H1 (cell line): ENCODE measurements at places on chromosomes 11 and 22. TPM values are rescaled to one million over a fixed set of nuclear protein-coding genes. Genes with fewer than 3 reads are reported as not detected.

The CRYBB2 gene
- total RNA-seq = not detected in 2 replicates

DNA sequence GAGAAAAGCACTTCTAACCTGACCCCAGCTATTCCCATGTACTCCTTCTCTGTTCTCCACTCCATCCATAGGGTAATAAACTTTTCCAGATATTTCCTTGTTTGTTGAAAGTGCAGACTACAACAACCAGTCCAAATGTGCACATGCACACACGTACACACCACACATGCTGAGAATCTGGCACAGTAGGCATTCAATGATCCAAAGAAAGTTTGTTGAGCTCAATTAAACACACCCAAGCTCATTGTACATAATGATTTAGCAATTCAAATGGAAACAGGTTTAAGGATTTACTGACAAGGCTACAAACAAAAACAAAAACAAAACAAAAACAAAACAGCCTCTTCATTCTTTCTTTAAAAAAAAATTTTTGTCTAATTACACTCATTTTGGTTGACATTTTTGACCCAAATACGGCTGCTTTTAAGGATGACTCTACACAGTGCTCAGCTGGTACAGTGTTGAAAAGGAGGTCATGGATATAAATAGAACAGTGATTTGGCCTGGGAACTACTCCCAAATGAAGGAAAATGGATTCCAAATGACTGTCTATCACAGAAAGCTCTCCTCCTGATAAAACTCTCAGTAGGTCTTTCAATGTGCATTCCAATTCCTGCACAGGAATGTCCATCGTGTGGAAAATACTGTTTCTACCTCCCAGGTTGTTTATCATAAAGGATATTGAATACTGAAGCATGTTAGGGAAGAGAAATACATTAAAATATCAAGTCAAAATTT, 232.2 kb downstream of the GUCY1A2 start:
- no peak for DNase-seq

DNA sequence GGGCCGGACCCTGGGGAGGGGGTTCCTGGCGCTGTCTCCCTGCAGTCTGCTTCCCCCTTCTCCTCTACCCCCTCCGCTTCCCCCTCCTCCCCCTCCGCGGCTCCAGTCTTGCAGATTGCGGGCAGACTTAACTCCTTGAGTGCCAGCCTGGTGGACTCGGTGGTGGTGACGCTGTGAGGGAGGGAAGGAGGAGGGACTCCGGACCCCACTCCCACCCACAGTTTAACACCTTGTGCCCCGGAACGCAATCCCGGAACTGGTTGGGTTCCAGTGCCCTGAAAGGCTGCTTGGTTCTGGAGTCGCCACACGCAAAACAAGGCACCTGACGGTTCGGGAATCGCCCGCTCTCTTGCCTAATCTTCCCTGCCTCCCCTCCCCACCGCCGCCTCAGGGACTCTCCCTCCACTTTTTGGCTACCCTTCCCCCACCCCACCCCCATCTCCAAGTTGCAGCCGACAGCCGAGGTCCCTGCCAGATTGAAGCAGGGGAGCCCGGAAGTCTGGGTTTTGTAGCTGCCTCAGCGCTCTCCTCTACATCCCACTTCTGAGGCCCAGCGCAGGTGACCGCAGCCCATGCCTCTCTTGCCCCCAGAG, 3.9 kb upstream of the BCL9L start:
- DNase-seq = no peak

GRCh38 chr22:48618326-48618725, 1209.3 kb downstream of the BRD1 start:
- DNase-seq = no peak

DNA sequence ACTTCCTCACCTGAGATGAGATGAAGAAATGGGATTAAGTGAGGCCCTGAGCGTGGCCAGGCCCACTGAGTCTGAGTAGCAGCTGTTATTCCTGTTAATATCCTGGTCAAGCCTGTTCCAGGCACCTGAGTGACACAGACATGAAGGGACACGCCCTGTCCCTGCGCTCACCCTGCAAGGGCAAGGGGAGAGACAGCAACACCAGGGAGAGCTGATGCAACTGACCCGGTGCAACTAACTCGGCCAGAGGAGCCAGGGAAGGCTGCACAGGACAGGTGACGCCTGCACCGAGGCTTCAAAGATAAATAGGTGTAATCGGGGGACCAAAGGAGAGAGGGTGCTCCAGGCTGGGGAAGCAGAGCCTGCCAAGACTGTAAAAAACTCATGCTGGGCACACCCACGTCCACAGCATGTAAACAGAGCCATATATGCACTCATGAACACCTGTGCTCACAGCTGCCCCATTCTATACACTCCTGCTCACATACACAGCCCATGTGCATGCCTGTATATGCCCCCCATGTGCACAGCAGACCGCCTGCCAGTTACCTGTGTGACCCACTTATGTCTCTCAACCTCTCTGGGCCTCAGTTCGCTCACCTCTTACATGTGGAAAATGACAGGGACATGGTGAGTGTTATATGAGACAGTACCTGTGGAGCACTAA, 22.8 kb upstream of the GCAT start:
- no peak for DNase-seq

DNA sequence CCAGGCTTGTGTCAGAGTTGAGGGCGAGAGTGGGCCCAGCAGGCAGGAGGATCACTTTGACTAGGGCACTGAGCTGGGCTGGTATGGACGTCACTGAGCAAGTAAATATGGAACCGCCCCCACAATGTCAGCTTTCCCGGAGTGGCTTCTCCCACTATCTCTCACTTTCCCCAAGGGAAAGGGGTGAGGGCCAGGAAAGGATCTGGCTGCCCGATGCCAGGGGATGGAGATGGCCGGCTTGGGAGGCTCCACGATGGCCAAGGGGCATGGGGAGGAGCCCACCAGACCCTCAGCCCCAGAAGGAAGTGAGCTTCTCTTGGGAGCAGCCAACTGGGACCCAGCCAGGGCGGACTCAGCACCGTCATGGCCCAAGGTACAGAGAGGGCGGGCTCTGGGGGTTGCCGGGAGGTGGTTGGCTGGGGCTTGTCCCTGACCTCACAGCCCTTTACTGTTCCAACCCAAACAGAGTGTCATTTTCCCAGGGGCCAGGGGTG, 8.7 kb downstream of the PRDM11 start:
- DNase-seq = no peak

GRCh38 chr11:118194835-118195627, 18.6 kb upstream of the SCN2B start:
- DNase-seq = no peak

- DNase-seq = no peak
These were observed 58.4 kb upstream of the GRAMD1B start for GRCh38 chr11:123371506-123372297.

DNA sequence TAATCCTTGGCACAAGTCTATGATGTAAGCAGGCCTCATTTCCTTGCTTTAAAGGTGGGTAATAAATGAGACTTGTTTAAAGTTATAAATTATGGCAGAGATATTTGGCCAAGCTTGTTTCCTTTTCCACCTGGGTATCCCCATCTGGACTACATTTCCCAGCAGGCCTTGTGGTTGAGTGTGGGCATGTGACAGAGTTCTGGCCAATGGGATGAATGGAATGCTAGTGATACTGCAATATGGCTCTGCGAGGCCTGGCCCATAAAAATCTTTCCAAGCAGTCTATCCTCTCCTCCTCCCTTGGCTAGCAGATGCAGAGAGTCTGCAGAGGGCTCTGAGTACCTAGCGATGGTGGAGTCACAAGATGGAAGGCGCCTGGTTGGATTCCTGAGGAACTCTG, 102.5 kb downstream of the TIMP3 start:
- no peak for DNase-seq

- DNase-seq = peak; percentile 62
These were observed 10.6 kb downstream of the SPTBN2 start for GRCh38 chr11:66718320-66718971.

- peak; percentile 88 for DNase-seq
These were observed at the start of gene PITPNM1 for GRCh38 chr11:67504950-67505581. TSS of gene PITPNM1 (minus strand) at chr11:67505363. CDS start at chr11:67504180, 1,183 bp downstream.
